ENCODE measurements at places on chromosomes 1 and 21. TPM values are rescaled to one million over a fixed set of nuclear protein-coding genes. Genes with fewer than 3 reads are reported as not detected.

GRCh38 chr1:178940068-178940765 is 69.3 kb upstream of the ANGPTL1 start:
- no peak for DNase-seq

DNA sequence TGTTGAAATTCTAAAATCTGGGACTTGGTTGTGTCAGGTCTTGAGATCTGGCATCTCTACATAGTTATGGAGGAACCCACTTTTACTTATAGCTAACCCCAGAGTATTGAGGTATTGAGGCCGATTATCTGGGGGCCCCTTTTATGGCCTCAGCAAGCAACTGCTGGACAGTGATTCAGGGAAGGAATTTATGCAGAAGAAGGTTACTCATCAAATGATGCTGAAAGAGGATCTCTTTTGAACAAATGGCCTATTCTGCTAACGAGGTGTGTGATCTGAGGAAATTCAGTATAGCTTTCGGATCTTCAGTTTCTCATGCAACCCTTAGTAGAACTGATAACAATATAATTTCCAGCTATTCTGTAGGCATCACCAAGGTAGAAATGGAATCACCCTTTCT is 239.9 kb downstream of the PAPPA2 start:
- DNase-seq, result no peak

GRCh38 chr1:11806307-11806936 is 431 bp downstream of the CLCN6 start:
- no peak for DNase-seq

GRCh38 chr1:174090471-174090870 is 68.3 kb upstream of the RC3H1 start:
- no peak for DNase-seq

The VCAM1 gene
- 0.10 TPM for total RNA-seq

The TINAGL1 gene
- 710 TPM for total RNA-seq

- DNase-seq, result peak; percentile 18
Observed at GRCh38 chr1:153353226-153353947, 4.3 kb upstream of the S100A9 start.

The GUCA2B gene
- not detected for total RNA-seq

The USF1 gene
- total RNA-seq, result 65.1 TPM

The RSPH1 gene
- total RNA-seq, result 2.6 TPM

- peak; percentile 37 for DNase-seq
Observed at GRCh38 chr1:245874942-245875580, 632.0 kb downstream of the SMYD3 start.

DNA sequence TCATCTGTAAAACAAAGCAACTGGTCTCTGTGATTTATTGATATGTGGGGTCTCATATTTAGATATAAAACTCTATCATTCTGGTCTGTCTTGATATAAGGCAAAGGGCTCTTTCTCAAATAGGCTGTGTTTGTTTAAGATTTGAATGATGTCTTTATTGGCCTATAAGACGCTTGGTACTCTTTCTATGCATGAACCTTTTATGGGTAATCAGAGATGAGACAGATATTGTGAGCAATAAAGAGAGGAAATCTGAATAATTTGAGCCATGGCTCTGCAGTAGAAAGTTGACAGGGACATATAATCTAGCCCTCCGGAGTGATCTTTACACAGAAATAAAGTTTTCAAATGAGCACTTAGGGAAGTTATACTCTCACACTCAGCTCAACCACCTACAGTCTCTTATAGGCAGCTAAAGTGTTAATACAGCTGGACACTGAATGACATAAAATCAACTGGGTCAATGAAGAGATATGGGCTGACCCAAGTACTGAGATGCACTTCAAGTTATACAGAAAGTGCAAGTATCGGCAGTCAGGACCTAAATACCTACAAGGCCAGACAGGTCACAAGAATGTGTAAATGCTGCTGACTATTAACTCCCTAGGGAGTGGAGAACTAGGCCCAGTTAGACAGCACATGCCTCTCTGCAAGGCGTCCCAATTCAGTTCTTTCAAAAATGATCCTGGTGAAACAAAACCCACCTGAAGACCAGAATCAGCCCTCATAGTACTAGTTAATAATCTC is 111.0 kb downstream of the PTPN14 start:
- DNase-seq, result no peak

The TDRD5 gene
- total RNA-seq, result not detected

- no peak for DNase-seq
Observed at GRCh38 chr21:32470206-32470605, 57.7 kb downstream of the EVA1C start.

The ACTL8 gene
- 1.2 TPM for total RNA-seq

DNA sequence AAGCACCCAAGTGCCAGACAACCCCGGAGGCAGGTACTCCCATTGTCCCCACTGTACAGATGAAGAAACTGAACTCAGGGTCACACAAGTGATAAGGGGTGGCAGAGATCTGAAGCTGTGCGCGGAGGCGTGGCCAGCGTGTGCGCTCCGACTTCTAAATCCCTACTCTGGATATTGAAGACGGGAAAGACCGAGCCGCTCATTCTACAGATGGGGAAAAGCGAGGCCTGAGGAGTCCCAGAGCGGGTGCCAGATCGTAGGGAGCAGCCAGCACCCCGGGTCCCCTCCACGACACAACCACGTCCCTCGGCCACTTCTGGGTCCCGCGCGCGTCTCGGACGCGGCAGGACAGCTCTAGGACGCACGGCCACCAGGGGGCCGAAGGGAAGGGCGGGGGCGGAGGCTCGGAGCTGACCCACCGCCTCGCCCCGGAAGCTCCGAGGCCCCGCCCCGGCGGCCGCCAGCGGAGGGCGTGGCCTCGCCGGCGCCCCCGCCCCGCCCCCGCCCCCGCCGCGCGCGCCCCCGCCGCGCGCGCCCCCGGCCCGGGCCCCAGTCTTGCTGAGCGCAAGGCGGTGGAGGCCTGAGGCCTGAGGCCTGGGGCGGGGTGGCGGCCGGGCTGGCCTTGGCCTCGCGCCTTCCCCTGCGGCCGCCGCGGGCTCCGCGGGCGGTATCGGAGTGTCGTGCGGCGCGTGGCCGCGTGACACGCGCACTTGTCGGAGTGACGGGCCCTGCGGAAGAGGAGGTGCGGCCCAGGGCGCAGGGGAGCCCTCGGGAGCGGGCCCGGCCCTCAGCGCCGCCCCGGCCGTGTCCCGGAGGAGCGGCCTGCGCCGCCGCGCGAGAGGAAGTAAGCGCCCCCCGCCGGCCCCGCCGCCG is at the start of gene H6PD:
TSS of gene H6PD (plus strand) at position 552 of the 873 bp plus-strand sequence. CDS start 10,161 bp downstream, outside the sequence.
- DNase-seq, result peak; percentile 82

DNA sequence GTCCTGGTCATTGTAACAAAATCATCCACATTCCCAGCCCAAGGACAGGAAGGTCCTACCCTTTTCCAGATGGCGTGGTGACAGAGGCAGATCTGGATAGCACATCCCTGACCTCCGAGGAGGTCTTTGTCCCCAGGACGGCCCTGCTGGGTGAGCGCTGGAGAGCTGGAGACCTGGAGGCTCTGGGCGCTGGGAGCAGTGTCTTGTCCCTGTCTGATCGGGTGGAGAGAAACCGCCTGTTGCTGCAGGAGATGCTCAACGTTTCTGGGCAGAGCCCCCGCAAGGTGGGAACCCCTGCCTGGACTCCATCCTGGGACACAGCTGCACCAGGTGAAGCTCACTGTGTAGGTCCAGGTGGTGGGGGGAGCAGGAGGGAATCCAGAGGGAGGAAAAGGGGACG is 4.1 kb downstream of the KIAA1614 start:
- DNase-seq, result no peak

DNA sequence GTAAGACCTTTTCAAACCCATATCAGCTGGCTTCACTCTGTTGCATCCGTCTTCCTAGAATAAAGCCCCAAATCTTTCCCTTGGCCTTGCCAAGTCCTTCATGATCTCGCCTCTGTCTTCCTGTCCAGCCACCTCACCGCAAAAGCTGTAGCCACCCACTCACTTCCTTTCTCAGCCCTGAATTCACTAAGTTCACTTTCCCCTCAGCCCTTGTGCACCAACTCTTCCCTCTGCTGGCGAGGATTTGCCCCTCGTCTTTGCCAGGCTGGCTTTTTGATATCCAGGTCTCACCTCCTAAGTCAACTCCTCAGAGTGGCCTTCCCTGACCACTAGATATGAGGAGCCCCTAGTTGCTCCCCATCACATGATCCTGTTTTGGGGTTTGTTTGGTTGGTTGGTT is 3.9 kb upstream of the COL16A1 start:
- no peak for DNase-seq

DNA sequence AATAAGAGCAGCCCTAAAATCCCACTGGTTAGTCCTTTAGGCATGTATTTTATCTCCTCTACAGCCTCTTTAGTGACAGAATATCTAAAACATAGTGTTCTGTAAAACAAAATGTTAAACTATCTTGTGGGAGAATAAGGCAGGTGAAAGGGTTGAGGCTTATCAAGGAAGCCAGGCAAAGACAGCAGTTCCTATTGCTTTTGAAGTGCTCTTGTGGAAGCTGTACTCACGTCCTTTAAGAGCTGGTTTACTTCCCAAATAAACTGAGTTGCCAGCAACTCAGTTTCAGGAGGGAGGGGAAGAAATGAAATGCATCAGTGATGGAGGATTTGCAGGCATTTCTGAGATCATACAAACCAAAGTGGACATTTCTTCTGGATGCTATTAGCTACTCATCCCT is 529.6 kb upstream of the ZRANB2 start:
- DNase-seq, result no peak

The S1PR1 gene
- total RNA-seq, result not detected

DNA sequence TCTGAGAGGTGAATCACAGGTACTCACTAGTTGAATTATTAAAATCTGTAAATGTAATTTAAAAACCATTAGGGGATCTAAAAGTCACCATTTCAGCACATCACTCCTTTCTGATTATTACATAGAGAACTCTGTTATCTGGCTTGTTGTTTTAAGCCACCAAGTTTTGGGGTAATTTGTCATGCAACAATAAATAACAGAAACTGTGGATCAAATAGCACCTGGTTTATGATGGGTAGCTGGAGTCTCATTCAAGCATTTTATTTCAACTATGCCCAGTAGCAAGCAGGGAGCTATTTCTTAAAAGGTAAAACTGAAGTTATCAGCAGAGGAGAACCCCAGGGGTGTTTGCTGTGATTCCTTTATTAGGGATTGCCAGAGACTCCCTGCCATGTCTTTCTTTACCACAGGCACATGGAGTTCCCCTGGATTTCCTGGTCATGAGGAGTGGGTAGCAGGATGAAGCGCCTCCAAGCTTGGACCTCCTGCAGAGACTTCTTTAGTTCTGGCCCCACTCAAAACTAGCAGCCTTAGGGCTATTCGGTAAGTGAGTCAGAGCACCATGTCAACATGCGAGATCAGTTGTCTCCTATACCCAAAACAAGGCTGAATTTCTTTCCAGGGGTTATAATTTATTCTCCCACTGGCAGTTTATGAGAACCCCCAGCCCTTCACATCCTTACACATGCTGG is 179.2 kb downstream of the GIPC2 start:
- no peak for DNase-seq

- peak; percentile 78 for DNase-seq
Observed at GRCh38 chr1:156291226-156292061, 4.0 kb downstream of the GLMP start.

DNA sequence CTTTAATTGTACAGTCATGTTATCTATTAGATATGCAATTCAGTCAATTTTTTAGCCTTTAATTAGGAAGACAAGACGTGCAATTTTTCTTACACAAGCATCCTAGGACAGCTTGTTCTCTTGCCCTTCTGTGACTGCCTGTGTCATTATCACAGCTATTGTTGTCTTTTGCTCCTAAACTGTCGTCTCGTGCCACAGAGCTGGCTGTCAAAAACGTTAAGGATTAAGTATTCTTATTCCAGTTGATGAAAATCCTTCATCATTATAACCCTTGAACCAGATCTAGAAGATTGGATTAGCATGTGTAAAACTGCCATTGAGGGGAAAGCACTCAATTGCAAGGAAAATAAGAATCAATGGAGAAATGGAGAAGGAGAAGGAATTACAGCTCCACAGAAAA is 43.8 kb upstream of the AIM2 start:
- no peak for DNase-seq

The HAO2 gene
- total RNA-seq, result not detected

The AHCYL1 gene
- total RNA-seq, result 18.3 TPM

- DNase-seq, result no peak
Observed at GRCh38 chr21:37623183-37623582, 256.6 kb downstream of the DYRK1A start.

DNA sequence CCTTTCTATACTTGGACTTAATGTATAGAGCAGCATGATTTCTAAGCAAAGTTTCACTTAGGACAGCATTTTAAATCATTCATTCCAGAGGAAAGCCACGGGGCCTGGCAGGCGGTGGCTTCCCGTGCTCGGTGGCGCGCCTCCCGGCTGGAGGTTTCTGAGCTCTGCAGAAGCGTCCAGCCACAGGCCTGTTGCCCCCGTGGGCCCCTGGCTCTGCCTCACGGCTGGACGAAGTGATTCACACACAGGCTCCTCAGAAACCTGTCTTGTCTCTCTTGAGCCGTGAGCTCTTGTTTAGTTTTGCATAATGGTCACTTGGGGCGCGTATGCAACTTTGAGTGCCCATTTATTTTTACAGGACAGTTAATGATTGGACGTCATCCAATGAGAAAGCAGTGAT is 22.1 kb upstream of the DIP2A start:
- no peak for DNase-seq

The RGSL1 gene
- total RNA-seq, result not detected

DNA sequence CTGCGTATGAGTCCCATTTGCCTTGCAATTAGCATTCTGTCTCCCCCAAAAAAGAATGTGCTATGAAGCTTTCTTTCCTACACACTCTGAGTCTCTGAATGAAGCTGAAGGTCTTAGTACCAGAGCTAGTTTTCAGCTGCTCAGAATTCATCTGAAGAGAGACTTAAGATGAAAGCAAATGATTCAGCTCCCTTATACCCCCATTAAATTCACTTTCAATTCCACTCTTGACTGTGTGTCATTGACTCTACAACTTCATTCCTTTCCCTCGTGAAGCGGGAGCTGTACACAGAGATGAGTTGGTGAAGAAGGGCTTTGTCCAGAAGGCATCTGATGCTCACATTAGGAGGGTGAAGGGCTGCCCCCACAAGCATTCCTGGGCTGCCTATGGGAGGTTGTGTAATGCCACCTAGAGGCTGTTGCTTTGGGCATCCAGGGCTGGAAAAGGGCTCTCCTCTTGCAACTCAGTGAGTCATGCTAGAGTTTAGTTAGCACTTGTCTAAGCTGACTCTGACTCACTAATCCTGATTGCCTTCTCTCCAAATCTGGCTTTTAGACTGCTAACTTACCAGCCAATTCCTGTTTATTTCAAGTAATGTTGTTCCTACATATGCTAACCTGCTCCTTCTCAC is 1.8 kb downstream of the SPRR1B start:
- DNase-seq, result peak; percentile 25

The ZC3H12A gene
- total RNA-seq, result 4.2 TPM

DNA sequence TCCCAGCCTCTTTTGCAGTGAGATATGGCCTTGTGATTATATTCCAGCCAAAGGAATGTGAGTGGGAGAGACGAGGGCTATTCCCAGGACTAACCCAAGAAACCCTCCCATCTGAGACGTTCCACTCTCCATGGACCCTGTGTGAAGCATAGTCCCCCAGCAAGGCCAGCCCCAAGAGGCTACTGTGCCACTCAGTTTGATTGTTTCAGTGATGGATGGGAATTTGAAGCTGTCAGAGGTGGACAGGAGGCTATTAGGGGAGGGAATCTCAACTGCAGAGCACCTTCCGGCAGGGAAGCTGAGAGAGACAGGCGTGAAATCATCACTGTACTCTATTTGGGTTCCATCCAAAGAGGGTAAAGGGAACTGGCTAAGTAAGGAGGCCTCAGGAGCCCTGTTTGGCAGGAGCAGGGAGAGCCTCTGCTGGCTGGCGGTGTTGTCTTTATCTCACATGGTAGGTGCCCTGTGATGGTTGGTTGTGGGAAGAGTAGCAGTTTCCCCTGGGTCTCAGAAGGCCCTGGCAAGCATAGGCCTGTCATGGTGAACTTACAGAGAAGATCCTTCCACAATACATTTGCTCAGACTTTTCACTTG is 3.4 kb upstream of the TEX35 start:
- no peak for DNase-seq

GRCh38 chr21:37026499-37026898 is 20.0 kb downstream of the RIPPLY3 start:
- DNase-seq, result no peak

The OR10Z1 gene
- not detected for total RNA-seq

Data from Caki2 (cell line).